Adrenal gland (tissue), 19 donors: ENCODE measurements at places on chromosomes 1 and 21.

DNA sequence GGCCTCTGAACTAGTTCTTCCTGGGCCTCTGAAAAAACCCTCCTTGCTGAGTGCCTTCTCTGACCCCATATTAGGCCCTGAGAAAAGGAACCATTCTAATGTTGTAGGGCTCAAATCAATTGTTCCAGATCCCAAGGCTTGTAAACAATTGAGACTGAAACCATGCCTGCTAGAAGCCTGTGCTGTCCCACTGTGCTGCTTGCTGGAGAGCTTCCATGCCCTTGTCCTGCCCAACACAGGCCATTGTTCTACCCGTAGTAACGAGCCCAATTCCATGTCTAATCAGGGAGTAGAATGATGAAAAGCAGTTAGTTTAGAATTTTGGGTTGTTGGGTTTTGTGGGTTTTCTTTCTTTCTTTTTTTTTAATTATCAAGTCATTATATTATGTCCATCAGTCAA is 47.4 kb downstream of the ZNF281 start:
- no peak for DNase-seq

- no peak for DNase-seq
These were observed 15.8 kb downstream of the MAPKAPK2 start for GRCh38 chr1:206700445-206701036.

- peak; percentile 4 for DNase-seq
These were observed 51.1 kb downstream of the GLUL start for GRCh38 chr1:182340233-182341058.

- DNase-seq = peak; percentile 97
These were observed at the start of gene WARS2 for GRCh38 chr1:119140177-119141019. WARS2 (minus strand) TSS chr1:119140653; CDS start chr1:119140644, 9 bp downstream.

GRCh38 chr1:182666706-182667105 is 17.7 kb downstream of the RGS8 start:
- no peak for DNase-seq

DNA sequence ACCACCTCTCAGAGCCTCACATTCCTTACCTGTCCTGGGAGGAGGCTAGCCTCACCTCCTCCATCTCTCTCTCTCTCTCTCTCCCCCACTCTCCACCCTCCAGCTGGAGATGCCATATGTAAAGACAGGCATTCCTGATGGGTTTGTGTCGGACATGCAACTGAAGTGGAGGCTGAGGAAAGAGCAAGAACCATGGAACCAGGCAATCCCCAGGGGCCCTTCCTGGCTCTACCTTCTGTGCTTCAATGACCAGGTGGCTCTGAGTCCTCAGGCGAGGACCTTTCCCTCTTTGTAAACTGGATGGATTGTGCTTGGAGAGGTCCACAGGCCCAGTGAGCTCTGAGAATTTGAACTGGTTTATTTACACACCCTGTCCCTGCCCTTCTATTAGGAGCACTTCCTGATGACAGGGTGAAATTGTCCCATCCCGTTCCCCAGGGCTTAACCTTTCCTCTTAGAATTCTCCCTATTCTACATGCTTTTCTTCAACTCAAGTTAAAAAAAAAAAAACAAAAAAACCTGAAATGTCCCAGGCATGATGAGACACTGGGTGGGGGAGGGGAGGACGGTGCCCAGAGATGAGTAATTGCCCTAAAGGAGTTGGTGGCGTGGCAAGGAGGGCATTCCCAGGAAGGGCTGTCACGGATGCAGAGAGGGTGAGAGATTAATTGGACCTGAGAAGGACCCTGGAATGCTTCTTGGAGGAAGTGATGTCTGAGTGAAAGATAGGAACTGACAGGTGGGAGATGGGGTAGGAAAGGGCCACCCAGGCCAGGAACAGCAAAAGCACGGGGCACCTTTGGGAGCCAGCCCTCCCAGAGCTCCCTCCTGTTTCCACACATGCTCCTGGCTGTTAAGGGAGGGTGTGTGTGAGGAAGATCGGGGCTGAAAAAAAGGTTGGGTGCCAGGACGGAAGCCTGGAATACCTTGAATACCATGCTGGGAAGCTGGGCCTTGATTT is 50.2 kb upstream of the WASF2 start:
- DNase-seq = peak; percentile 89

DNA sequence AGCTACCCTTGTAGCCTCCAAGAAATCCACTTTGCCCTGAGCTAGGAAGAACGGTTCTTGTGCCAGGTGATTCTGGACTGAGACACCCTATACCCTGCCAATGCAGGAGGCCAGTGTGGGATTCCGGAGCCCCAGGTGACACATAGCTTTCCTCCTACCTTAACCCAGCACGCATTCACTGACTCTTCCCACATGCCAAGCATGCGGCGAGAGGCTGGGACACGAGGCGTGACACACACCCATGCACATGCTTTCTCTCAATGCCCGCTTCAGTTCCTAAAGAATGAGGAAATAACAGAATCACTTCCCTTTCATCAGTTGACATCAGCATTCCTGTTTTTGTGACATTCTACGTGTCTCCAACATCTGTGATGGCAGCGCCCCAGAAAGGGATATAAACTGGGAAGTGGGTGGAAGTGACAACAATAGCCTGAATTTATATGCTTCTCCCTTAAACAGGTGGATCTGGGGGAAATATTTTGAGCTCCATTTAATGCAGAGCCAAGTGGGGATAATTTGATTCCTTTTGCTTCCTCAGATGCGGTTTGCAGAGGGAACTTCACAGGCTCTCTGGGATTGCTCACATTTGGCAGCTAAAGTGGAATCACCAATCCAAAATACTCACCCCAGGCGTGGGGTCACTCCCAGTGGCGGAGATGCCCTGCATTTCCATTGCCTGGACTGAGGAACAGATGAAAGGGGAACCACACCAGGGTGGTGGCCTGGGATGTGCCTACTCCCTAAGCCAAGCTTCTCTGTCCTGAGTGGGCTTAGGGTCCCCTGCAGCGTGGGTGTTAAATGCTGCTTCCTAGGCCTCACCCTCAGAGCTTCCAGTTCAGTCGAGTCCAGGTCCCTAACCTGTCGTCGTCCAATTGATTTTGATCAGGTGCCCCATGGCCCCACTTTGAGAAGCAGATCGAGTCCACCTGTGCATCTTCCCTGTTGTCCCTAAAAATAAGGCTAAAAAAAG is 445.1 kb downstream of the SIPA1L2 start:
- DNase-seq = no peak

DNA sequence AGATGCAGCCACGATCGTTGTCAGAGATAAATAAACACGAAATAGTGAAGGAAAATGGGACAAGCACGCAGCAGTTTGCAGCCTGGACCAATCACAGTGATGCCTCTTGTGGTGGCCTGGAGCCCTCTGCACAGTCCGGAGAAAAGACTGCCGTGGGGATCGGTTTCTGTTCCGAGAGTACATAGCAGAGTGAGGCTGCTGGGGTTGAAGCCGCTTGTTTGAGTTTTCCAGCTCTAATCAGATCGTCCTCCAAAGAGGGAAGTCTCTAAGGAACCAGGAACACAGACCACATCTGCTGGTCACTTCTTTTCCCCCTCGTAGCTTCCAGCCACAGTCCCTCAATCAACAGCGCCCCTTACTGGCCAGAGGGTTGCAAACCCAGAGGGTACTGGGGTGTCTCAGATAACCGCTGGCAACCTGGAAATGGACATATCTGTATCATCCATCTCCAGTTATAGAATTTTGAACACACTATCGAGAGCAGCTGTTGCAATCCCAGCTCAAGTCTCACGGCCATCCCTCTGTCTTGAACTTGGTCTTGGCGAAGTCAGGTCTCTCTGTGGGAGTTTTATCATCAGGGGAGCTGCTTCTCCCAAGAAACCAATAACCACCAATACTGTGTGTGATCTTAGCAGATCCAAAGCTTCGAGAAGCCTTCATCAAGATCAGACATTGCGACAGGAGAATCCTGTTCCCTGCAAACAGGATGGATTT is 57.4 kb downstream of the OLIG1 start:
- DNase-seq = peak; percentile 75

DNA sequence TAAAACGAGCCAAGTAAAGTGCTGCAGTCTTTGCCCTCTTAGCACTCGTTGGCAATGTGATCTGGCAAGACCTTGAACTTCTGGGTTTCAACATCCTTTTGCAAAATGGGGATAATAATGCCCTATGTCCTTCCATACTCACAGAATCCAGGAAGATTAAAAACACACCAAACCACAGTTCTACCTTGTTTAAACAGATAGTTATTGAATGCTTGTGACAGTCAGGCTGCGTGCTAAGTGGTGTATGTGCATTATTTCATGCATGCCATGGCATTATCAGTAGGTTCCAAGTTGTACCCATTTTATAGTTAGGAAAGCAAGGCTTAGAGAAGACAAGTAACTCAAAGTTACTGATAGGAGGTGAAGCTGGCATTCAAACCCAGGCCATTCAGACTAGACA is 308.6 kb upstream of the PROX1 start:
- no peak for DNase-seq

DNA sequence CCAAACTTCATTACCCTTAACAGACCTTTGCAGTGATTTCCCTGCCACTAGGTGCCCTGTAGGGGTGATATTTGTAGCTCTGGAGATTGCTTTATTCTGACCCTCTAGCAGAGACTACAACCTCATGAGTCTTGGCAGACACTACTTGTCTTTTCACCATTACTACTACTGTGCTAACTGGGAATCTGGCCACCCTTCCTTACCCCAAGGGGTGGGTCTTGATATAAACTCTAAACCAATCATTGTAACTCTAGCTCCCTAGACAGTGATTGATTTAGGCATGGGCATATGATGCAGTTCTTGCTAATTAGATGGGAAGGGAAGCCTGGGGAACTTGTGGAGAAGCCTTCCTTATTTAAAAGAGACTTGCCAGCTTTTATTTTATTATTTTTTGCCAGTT is 3.9 kb downstream of the KPNA6 start:
- DNase-seq = no peak
